KBM-7 (cell line): ENCODE measurements at places on chromosomes 11 and 22.

DNA sequence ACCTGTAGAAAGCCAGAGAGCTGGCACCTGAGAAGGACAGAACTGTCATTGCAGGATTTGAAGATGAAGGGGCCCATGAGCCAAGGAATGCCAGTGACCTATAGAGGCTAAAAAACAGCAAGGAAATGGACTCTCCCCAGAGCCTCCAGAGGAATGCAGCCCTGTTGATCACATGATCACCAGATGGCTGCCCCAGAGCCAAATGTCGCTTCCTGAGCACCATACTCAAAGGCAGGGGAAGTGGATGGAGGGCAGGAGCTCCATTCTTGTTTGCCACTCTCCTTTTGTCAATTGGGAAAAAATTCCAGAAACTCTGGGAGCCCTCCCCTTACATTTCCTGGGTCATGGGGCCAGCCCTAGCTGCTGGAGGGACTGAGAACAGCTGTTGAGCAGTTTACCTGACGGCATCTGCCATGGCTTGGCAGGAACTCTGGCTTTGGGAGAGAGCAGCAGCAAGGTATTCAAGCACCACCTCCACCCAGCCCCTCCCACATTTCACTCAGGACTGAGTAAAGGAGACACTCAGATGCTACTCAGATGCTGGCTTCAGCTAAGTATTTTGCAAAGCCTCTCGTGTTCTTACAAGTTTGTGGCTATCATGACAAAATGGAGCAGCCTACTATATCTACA, 46.9 kb downstream of the DKK3 start:
- no peak for DNase-seq

DNA sequence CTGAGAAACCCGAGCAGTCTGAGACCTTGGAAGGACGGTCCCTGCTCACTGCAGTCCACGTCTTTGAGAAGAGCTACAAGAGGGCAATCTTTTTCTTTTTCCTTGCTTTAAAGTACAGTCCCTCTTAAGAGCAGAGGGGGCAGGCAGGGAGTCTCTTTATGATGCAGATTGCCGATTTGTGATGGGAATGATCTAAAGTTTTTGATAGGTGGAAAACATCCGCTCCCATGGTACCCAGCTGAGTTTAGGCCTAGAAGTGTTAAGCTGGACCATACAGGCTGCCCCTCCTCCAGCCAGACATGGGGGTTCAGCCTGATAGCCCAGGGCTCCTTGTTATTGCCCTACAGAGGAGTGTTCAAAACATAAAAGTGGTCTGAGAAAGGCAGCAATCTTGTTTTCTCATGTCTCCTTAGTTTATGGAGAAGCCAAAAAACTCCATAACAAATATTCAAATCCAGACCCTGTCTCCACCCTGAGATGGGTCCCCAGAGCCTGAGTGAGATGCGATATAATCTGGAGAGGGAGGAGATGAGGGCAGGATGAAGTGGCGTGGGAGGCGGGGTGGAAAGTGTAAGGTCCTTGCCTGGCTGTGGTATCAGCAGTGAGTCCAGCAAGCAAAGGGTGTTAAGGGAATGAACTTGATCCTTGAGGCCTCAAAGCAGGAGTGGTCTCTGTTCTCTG, 135.1 kb downstream of the FDX1 start:
- DNase-seq: no peak

DNA sequence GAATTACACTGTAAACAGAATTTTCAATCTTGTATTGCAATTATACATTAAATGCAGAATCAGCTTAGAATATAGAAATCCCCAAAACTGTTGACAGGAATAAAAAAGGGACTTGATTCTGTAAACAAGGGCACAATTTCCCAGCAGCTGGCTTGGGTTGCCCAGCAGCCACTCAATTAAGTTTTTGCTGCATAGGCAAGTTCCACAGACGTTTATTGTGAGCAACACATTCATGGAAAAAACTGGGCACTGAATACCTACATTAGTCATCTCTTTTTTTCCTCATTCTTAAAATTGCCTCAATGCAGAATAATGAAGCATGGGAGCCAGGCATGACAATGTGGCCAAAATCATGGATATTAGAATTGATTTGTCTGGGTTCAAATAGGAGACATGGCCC, 421.8 kb upstream of the ANO5 start:
- no peak for DNase-seq

DNA sequence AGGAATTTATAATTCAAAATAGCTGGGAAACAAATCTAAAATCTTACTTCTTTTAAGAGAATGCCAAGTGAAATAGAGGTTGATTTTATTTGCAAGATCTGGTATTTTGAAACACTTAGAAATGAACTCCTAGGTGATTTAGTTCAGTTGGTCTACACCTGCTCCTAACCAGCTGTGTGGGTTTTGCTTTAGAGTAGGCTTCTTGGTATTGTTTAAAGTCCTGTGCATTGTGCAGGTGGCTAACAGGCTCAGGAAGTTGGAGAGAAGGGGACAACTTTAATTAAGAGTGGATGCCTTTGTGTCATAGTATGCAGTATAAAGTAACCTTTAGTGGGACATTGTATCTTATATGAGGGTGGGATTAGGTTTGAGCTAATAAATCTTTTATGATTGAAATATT, 4.1 kb upstream of the RAG2 start:
- no peak for DNase-seq

GRCh38 chr11:102320679-102321078, 3.4 kb downstream of the BIRC3 start:
- DNase-seq: no peak

DNA sequence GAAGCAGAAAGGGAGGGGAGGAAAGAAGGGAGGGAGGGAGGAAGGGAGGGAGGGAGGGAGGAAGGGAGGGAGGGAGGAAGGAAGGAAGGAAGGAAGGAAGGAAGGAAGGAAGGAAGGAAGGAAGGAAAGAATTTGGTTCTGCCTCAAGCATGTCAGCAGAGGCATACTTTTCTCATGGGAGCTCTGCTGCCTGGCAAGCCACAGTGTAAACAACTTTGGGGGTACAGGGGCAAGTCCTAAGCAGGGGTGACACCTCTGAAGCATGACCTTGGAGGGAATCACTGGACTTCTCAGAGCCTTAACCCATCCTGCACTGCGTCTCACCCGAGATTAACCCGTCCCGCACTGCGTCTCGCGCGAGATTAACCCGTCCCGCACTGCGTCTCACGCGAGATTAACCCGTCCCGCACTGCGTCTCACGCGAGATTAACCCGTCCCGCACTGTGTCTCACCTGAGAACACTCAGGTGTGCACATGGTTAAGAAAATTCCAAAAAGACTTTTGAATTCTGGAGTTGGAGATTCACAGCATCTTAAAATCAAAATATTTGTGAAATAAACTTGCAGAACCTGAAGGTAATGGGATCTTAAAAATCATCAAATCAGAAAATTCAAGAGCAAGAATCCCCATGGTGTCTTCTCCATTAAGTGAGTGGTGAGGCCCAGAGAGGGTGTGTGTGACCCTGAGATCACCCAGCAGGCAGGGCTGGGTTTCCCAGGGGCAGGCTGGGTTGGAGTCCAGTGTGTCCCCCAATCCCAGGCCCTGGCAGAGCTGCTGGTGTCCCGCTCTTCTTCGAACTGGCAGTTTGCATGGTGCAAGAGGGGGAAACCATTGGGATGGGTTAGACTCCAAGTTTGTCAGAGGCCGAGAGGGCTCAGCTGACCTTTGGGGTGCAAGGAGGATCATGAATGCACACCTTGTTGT, 190.4 kb downstream of the MN1 start:
- DNase-seq: no peak

DNA sequence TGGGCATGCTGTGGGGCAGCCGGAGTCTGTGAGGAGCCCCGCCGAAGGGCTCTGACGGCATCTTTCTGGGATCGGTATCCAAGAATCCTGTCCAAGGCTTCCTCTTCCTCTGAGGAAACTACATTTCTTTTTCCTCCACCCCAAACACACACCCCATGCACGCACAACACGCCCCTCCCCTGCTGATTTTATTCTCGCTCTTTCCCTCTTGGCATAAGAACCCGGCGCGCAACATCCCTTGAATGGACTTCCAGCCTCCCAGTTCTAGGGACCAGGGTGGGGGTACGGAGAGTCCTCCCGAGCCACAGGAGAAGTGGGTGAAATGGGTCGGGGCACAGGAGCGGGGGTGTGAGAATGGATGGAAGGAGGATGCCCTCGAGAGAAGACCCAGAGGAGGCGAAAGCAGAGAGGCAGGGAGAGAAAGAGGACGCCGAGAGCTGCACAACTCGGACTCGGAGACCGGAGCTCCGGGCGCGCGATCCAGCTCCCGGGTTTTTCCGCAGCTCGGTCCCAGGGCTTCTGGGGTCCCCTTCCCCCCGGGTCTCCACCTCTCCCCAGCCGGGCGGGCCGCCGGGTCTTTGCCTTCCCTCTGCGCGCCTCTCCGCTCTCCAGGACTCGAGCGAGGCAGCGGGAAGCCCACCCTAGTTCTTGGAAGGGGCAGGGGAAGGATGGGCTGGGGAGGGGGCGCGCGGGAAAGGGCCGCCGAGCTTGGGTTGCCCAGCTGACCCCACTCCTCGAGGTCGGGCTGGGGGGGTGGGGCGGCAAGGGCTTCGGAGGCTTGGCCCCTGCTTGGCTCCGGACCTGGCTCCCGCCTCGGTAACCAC, 1.5 kb upstream of the LARGE1 start:
- DNase-seq: peak; percentile 18

GRCh38 chr11:95660038-95660437, 129.5 kb downstream of the FAM76B start:
- no peak for DNase-seq

DNA sequence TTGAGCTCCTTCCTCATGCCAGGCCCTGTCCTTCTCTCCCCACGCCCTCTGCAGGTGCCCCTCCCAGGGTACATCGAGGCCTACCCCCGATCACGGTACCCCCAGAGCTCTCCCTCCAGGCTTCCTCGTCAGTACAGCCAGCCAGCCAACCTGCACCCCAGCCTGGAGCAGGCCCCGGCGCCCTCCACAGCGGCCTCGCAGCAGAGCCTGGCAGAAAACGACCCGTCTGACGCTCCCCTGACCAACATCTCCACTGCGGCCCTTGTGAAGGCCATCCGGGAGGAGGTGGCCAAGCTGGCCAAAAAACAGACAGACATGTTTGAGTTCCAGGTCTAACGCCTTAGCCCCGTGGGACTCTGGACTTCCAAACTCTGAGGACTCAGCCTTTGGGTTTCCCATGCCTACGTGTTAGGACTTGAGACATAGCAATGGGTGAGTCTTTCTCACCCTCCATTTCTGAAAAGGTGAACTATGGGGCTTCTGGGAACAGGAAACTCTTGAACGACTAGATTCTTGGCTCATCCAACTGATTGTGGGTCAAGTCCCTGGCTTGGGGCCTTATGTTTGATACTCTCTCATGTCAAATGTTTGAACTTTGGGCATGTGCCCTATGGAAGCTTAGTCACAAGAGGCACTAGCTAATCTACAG, 32.7 kb downstream of the C11orf91 start:
- DNase-seq: no peak
